ENCODE measurements at places on chromosomes 1 and 21. TPM values are rescaled to one million over a fixed set of nuclear protein-coding genes. Genes with fewer than 3 reads are reported as not detected.
A peak's percentile ranks its signal among the peaks of the same experiment; 100 is the strongest.

CEP104 gene
- 39.0 TPM for total RNA-seq

CHODL gene
- total RNA-seq: not detected

SMAP2 gene
- 121 TPM for total RNA-seq

ANKRD45 gene
- total RNA-seq: not detected

CCDC181 gene
- 1.2 TPM for total RNA-seq

DNA sequence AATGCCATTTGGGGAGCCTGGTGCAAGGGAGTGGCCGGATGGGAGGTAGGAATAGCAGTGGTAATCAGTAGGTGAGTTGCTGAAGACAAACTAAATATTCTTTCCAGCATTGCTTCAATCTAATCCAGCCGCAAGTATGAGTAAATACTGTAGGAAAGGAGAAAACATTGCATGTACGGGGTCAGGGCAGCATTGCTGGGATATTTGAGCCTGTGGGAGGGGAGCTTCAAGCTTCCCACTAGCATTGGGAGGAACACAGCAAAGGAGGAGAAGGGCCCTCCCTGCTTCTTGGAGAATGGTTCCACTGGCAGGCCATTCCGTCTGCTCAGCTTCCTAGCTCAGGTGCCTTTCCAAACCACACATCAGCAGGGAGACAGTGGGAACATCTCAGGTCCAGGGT lies 15.2 kb downstream of the CAPN2 start:
- DNase-seq: no peak

- DNase-seq: no peak
These were observed 20.7 kb downstream of the SH3BP5L start for GRCh38 chr1:248804771-248805681.

DNA sequence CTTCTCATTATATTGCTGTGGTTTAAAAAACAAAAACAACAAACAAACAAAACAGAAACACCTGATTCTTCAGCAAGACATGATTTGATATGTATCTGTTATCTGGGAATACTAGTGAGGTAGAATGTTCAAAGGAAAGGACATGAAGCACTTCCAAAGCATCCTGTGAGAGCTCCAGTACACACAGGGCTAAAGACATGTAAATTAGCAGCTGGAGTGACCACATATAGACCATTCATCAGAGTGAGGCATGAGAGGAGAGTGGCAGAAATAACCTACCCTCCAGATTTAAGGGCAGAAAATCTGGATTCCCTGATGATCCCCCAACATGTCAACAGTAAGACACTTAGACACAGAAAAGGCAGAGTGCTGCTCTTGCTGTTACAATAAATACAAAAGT lies 260.5 kb upstream of the CHRM3 start:
- no peak for DNase-seq

GRCh38 chr1:68904477-68904876 lies 407.6 kb upstream of the DEPDC1 start:
- no peak for DNase-seq

DNA sequence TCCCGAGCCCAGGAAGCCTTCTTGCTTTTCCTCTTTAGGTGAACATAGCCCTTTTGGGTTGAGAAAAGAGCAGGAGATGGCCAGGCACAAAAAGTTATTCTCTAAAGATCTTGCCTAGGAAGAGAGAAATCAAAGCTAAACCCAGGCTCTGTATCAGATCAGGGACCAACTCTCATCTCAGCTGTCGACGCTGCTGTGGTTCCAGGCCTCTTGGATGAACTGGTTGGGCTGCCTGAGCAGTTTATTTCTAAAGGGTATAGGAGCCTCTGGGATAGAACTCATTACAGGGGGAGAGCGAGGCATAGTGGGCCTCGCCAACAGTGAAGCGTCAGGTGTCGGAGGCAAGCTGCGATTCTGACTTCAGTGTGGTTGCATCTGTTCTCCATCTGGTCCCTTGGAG lies 82.6 kb upstream of the F3 start:
- DNase-seq: no peak

- DNase-seq: no peak
These were observed 499.0 kb downstream of the NUF2 start for GRCh38 chr1:163820766-163821165.

DNA sequence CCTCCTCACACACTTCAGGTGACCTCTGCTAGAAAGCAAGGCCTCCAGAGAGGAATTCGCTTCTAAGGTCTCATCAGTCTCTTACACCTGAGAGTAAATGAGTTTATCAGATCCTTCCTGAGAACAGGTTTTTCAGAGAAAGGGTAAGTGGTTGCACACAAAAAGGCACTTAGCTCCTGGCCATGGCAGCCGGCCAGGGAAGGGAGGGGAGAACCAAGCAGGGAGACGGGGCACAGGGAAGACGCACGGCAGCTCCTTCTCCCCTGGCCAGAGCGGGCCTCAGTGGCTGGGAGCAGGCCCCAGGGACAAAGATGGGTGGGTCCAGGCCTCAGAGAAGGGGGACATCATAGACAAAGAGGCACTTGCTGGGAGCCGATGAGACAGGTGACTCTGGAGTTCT lies 3.6 kb upstream of the TNNT2 start:
- no peak for DNase-seq

DNA sequence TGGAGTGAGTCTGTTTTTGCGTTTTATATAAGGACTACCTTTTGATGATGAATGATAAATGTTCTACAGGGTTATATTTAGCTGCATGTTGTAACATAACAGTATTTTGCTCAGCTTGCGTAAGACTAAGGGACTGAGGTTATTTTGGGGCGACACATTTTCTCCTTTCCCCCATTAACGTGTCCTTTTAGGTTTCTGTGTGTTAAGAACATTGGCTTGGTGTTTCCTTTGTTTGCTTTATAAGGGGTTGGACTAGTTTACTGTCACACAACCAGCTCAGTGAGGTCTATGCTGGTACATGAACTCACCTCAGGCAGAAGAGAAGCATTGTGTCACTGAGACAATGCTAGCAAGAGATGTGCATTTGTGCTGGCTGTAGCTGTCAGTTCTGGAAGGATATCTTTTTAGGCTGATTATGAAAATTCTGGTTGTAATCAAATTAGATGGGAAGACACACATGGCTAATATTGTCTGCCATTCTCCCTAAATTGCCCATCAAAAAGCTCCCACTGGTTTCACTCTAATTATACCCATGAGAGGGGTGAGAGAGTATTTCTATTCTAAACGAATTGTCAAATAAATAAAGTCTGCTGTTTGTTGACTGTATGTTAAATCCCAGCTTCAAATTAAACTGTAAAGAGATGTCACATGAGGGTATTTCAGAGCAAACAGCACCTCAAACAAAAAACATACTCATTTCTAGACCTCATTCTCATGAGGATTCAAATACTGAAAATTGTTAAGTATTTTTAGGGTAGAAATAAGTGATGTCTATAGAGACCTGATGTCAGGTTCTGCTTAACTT lies 62.6 kb downstream of the CDC14A start:
- DNase-seq: no peak

- peak; percentile 68 for DNase-seq
These were observed at the start of gene MX2 for GRCh38 chr21:41361786-41362604. Gene MX2 (plus strand): TSS chr21:41362027. CDS start chr21:41376907, 14,880 bp downstream.
